Activated naive CD4-positive, alpha-beta T cell (primary cell): ENCODE measurements at places on chromosomes 11 and 22.

GRCh38 chr11:60455531-60456042 is at the start of gene MS4A1:
Gene MS4A1, plus strand, starts transcription at chr11:60455847. Its CDS starts 6,528 bp downstream, at chr11:60462375.
- DNase-seq = no peak

DNA sequence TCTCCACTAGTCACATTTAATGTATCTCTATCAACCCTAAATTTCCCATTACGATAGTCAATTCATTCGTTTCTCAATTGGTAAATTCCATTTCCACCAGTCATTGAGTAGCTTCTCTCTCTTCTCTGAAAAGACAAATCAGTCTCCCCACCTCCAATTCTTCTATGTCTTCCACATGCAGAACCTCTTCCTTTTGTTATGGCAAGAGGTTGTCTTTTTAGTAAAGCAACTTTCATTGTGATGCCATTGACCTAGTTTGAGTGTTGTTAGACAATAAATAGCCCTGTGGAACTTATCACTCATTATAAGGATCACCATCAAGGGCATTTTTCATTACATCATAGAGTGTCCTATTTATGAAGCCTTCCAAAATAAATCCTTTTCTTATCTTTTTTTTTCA is 340.9 kb downstream of the LRRC4C start:
- DNase-seq = no peak

- no peak for DNase-seq
These were observed 5.7 kb downstream of the MUC5AC start for GRCh38 chr11:1163321-1163910.

DNA sequence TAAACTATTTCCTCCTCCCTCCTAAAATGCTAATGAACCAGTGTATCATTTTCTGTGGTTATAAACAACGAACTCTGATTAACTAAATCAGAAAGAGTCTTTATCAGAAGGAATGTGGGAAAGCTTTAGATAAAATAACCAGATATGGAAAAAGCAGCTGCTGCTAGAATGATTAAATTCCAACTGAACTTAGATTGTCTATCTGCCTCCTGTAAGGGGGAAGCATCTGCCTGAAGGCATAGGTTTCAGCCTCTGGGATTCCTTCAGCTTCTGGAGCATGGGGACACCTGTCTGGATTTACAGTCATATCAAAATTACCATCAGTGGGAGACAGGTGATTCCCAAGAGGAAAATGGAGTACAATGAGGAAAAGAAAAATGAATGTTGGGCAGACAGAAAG is 1095.5 kb upstream of the CCDC90B start:
- DNase-seq = no peak

GRCh38 chr11:125918140-125918840 is 14.0 kb downstream of the DDX25 start:
- DNase-seq = no peak

DNA sequence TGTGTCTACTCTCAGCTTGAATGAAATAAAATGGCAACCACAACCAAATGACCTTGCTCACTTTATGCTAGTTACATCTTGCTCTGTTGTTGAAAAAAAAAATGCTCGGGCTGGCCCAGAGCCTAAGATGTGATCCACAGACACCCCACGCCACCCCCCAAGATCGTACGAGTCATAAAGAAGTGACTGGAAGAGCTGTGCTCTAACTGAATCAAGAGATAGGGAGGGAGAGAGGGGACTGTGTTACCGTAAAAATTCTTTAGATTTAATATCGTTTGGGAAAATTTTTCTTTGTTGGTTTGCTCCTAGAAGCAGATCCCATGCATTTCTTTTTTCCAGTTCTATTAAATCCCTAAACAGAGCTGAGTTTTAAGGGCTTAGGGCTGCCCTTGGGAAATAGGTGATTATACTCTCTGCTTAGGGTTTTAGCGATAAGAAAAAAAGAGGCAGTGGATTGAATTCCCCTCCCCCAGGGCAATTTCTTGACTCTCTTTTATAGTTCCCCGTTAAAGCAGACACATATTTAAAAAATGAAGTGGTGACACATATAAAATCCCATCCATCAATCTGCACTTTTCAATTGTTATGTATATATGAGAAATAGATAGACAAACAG is 14.5 kb downstream of the MAML2 start:
- no peak for DNase-seq

GRCh38 chr22:19986011-19986409 is 30.6 kb downstream of the ARVCF start:
- DNase-seq = no peak

GRCh38 chr11:26947904-26948639 is 45.8 kb upstream of the FIBIN start:
- no peak for DNase-seq

- DNase-seq = peak; percentile 54
These were observed 572 bp upstream of the APLP2 start for GRCh38 chr11:130068986-130069658.

- DNase-seq = no peak
These were observed 349.8 kb upstream of the B3GAT1 start for GRCh38 chr11:134761926-134762247.

GRCh38 chr22:23262518-23263332 is 82.4 kb downstream of the BCR start:
- DNase-seq = no peak

DNA sequence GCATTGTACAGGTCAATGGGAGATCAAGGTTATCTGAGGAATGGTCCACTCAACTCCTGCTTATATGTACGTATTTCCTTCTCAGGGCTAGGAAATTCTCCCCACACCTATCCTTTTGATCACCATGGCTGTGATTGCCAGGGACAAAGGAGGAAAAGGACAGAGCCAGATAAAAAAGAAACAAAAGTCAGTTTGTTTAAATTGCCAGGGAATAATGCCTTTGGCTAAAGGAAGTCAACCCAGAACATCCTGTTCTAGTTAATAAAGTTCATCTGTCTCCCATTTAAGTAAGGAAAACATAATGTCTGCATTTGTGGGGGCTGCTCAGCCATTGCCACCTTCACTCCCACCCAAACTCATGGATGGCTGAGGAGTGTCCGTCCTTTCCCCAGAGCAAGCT is 124.7 kb downstream of the ME3 start:
- DNase-seq = no peak

DNA sequence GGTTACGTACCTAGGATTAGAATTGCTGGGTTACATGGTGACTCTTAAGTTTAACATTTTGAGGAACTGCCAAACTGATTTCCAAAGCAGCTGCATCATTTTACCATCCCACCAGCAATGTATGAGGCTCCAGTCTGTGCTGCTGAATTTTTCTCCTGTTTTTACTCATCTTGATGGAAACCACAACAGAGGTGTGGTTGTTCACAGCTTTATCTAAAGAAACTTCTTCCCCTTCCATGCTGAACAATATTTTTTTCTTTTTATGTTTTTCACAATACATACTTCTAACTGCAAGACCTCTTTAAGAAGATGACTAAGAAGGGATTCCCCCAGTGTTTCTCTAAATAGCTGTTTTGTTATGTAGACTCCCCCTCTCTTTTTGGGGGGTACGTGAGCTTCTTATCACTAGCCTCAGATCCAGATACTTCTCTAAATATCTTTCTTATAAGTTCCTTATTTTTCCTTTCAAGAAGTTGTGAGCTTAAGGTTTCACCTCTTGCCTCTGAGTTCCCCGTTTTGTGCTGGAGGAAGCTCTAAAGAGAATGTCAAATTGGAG is 24.0 kb downstream of the TCP11L1 start:
- no peak for DNase-seq

DNA sequence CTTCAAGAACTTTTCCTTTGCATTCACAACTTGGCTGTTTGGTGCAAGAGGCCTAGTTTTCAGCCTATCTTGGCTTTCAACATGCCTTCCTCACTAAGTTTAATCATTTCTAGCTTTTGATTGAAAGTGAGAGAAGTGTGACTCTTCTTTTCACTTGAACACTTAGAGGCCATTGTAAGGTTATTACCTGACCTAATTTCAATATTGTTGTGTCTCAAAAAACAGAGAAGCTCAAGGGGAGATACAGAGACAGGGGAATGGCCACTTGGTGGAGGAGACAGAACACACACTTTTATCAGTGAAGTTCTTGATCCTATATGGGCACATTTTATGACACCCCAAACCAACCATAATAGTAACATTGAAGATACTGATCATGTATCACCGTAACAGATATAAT is 532.3 kb downstream of the DLG2 start:
- no peak for DNase-seq

DNA sequence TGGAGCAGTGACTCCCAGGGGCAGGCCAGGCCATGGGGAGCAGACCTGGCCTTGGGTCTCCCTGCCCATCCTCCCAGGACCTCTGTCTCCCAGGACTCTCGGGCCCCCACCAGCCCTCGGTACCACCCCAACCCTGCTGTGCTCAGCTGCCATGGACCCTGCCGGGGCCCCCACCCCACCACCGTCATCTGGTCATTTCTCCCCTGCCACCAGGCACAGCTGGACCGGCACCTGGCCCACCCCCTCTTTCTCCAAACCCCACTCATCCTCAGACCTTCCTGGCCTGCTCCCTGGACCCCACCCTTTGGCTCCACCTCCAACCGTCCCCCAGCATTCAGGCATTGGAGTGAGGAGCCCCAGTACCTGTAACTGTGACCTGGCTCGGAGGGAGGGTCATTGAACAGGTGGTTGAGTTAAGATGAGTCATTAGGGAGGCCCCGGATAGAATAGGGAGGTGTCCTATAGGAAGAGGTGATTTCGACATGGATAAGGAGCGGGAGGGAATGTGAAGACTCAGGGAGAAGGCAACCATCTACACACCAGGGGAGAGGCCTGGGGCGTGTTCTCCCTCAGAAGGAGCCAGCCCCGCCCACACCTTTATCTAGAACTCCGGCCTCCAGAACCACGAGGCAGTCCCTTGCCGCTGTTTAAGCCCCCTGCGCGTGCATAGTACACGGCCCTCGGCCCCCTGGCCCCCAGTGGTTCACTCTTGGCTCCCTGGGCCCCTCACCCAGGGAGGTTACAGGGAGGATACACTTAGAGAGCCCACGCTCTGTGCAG is 1395.9 kb downstream of the BRD1 start:
- no peak for DNase-seq

- no peak for DNase-seq
These were observed 639.3 kb upstream of the KIRREL3 start for GRCh38 chr11:127639916-127640315.

GRCh38 chr11:48083421-48083820 is 103.1 kb downstream of the PTPRJ start:
- no peak for DNase-seq

DNA sequence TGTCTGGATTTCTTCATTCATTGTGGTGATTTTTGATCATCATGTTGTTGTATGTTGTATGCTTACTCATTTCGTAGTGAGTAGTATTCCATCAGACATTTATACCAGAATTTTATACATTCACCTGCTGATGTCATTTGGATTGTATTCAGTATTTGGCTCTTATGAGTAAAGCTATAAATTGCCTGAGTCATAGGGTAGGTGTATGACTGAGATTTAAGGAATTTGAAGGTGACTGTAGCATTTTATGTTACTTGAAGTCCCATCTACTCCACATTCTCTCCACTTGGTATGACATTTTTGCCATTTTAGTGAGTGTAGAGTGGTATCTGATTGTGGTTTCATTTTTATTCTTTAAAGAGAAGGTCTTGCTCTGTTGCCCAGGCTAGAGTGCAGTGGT is 548.2 kb downstream of the TBC1D22A start:
- no peak for DNase-seq

GRCh38 chr11:618856-619627 is 3.3 kb upstream of the IRF7 start:
- no peak for DNase-seq

- DNase-seq = no peak
These were observed 186.2 kb downstream of the SPON1 start for GRCh38 chr11:14148653-14149273.

DNA sequence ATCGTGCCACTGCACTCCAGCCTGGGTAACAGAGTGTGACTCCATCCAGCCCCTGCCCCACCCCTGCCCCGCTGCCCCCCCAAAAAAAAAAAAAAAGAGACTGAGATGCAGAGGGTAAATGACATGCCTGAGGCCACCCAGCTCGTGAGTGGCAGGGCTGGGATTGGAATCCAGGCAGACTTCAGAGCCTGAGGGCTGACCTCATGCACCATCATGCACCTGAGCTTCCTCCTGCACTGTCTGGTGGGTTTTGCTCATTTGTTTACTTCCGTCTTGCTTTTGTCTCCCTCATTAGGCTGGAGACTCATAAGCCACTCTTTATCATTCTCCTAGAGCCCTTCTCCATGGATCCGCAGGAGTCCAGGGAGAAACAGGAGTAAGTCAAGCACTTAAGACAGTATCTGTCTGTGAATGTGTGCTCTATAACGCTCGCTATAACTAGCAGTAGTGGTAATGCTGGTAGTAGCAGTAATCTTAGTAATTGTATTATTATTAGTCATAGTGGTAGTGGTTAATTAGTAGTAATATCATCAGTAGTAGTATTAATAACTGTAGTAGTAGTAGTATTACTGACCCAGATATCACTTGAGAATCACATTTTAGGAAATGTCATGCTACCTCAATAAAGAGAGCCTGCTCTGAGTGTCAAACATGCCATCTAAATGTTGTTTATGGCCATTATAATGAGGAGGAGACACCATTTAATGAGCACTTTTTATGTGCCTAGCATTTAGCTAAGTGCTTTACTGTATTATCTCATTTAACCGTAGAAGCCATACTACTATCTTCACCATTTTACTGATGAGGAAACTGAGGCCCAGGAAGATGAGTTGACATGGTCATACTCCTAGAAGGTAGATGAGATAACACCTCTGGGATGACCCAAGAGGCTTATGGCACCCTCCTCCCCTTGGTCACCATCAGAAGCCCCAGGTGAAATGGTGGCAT is 85.0 kb downstream of the NAT10 start:
- no peak for DNase-seq

DNA sequence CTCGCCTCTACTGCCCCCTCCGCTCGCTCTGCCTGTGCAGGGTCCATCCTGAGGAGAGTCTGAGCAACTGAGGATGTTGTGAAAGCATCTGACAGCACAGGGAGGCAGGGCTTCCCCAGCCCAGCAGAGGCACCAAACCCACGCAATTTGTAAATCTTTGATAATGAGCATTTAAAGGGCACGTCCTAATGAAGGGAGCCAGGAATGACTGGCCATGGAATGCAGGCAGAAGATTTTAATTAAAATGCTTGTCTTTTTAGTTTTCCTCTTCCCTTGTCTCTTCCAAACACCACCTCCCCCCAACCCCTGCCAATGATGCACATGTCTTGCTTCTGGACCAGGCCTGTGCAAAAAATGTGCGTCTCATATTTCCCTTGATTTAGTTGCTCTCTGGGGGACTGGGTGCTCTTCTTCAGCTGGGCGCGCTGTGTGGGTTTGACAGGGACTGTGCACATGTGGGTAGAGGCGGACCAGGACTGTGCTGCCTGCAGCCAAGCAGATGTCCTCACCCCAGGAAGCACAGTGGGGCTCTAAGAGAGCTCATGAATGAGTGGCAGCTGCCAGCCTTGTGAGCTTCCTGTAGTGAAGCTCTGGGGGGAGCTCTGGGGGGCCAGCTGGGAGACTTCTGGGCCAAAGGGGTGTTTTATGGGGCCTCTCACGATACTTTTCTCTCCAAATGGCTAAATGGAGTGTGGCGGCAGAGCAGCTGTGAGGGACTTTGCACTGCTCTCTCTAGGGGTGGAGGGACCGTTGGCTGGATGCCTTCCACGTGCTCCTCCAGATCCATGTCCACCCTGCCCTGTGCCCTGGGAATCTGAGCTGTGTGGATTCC is 273.5 kb downstream of the ST3GAL4 start:
- no peak for DNase-seq
